Left kidney (tissue), 8 donors: ENCODE measurements at places on chromosomes 12 and 14. TPM values are rescaled to one million over a fixed set of nuclear protein-coding genes. Genes with fewer than 3 reads are reported as not detected.

Gene CEBPE
- polyA plus RNA-seq = 0.08 TPM

Gene GNG2
- polyA plus RNA-seq = 65.3 TPM

Gene KRT78
- not detected for polyA plus RNA-seq

Gene NGB
- polyA plus RNA-seq = not detected

Gene TMTC3
- polyA plus RNA-seq = 28.3 TPM

Gene STON2
- 62.3 TPM for polyA plus RNA-seq

Gene RBP5
- polyA plus RNA-seq = 54.0 TPM

Gene ERP27
- polyA plus RNA-seq = 22.6 TPM

Gene CLEC4A
- polyA plus RNA-seq = 3.5 TPM
